ENCODE measurements at places on chromosomes 12 and 14.

GRCh38 chr12:59088673-59089072 lies 168.4 kb upstream of the LRIG3 start:
- no peak for DNase-seq

GRCh38 chr14:61130512-61131260 lies 149.6 kb downstream of the SLC38A6 start:
- DNase-seq = no peak

- DNase-seq = no peak
Measured at GRCh38 chr12:19671695-19672094, 232.4 kb downstream of the AEBP2 start.

DNA sequence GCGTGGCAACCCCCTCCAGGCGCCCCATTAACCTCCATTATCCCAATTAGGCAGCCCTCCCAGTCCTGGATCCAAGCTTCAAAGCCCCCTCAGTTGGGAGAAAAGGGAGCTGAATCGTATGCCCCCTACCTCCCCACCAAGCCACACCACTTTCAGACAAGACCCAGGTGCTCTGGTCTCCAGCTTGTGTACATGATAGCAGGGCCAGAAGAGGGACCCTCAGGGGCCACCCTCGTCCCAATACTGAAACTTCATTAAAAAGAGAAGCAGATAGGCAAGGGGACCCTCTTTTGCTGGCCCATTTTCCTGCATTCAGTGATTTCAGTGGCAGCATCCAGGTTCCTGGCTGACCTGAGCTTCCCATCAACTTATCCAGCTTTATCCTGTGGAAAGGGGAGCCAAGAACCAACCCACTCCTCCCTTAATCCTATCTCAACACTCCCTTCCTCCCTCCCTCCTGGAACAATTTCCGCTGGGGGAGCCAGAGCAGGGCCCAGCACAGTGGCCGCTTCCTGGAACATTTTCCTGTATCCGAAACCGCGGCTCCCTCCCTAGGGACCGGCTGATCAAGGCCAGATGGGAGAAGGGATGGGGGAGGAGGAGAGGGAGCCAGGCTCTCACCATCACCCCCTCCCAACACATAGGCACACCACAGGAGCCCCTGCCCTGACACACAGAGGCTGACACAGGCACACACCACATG lies 9.5 kb upstream of the SP7 start:
- DNase-seq = no peak

- no peak for DNase-seq
Measured at GRCh38 chr14:21192447-21192822, 36.6 kb upstream of the OR5AU1 start.

DNA sequence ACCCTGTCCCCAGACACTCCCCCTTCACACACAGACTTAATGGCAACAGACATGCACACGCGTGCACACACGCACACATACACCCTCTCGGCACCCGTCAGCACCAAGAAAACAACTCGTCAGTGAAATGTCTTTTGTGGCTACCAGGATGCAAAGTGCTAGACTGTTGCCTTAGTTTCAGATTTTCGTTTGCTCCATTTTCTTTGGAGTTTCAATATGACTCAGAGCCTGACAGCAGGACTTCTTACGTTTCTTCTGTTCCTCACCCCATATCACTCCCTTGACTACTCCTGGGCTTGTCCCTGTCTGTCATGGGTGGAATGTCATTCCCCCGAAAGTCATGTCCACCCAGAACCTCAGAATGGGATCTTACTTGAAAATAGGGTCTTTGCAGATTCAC lies 182.9 kb downstream of the GLT1D1 start:
- no peak for DNase-seq

- no peak for DNase-seq
Measured at GRCh38 chr12:42677461-42677860, 87.9 kb upstream of the PRICKLE1 start.

DNA sequence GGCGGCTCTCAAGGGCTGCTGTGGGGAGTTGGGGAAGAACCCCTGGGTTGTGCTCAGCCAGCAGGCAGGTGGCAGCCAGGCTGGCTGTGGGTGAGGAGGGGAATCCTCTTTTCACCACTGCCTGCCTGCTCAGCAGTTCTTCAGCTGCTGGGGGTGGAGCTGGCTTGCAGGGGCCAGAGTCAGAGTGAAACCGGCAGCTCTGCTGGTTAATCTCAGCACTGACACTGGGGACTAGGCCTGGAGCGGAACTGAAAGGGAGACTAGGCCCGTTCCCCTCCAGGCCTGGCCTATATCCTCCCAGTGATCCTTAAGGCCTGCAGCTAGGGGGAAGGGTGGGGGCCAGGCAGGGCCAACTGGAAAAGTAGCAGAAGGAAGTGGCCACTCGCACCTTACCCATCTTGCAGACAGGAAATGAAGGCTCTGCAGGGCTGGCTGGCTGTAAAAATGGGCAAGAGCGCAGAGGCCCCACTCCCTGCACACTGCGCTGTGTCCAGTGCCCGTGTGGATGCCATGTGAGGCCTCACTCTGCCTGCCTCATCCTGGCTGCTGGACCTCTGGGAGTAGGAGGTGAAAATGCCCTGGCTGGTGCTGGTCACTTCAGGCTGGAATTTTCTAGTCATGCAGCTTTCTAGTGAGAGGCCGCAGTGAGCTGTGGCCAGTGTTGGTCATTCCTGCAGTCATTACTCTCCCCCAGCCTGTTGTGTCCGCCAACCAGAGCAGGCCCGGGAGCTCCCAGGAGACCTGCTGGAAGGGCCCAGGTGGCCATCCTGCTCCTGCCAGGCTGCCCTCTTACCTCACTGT lies 39.4 kb downstream of the SH2B3 start:
- no peak for DNase-seq

DNA sequence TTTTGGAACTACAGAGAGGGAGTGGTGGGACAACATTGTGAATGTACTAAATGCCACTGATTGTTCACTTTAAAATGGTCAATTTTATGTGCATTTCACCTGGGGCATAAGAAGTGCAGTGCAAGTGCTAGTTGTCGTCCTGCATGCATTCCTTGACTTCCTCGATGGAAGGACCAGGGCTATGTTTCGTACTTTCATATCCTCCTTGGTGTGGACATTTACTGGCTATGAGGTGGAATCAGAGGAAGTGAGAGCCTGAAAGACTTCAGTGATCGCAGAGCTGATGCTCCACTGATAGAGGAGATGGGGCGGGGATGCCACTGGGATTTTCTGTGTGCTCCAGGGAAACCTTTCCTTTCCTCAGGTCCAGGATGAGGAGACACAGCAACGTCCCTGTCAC lies 54.1 kb upstream of the DDX11 start:
- DNase-seq = no peak

GRCh38 chr12:112841906-112842305 lies 50.4 kb downstream of the RPH3A start:
- no peak for DNase-seq

- no peak for DNase-seq
Measured at GRCh38 chr14:64970776-64971477, 1.2 kb downstream of the RAB15 start.

- DNase-seq = peak; percentile 94
Measured at GRCh38 chr12:55940065-55940732, 9.2 kb downstream of the DGKA start.

GRCh38 chr12:91441993-91442952 lies 259.7 kb upstream of the DCN start:
- no peak for DNase-seq

GRCh38 chr14:100899884-100900771 lies 3.4 kb downstream of the RTL1 start:
- no peak for DNase-seq

DNA sequence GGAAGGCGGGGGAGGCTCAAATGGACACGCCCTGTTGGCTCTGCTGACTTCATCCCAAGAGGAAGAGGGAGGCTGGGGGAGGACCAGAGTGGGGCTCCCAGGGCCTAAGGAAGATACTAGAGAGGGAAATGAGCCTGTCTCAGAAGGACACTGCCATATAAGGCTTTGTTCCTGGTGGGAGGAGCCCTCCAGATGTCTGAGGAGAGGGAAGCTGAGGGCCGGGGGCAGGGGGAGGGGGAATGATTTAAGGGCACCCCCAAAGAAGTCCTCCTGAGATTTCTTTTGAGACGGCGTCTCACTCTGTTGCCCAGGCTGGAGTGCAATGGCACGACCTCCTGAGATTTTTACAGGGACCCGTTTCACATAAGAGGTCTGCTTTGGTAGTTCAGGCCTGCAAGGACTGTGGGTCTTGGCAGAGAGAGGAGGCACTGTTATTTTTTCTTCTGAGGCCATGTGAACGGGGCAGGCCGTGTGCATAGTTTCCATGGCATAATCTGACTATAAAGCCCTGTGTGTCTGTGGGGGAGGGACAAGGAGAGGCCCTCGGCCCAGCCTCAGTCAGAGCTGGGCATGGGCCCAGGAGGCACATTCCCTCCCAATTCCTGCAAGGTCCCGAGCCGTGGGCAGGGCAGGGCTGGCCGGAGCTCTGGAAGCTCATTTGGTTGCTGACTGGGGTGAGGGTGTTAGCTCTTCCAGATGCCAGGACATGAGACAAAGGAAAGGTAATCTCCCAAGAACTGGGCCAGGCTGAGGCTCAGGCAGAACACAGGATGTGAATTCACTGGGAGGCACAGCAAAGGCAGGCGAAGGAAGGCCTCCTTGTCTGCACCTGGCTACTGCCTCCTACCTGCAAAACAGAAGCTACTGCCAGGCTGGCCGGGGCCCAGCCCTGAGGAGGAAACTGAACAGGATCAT lies 22.2 kb upstream of the PLEKHG3 start:
- no peak for DNase-seq

GRCh38 chr12:12705838-12706520 lies 10.0 kb upstream of the GPR19 start:
- DNase-seq = no peak

DNA sequence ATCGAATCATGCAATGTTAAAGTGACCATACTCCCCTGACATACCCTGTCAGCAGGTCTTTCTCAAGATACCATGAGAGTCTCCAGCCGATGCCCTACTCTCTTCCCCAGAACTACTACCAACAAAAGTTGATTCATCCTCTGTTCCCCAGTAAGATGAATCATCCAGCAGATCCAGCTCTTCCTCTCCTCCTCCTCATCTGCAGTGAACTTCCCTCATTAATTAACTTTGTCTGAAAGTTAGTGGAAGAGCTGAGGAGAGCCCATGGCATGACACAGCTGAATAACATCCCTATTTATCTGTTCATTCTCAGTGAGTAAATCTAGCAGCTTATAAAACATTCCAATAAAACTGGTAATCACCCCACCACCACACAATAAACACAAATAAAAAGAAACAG lies 213.4 kb downstream of the EGLN3 start:
- no peak for DNase-seq

DNA sequence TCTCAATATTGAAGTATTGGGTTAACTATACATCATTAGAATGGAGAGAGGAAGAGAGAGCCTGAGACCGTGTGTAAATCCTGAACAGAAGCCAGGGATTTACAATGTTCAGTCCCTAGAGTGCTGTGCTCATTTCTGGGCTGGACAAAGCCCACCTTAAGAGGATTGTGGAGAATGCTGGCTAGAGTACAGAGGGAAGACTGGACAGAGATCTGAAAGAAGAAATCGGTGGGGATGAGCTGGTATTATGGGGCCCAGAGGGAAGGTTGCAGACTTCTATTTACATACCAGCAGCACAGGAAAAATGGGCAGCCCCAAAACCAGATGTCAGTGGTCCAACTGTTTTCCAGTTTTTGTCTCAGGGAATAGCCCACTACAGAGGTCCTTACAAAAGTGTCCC lies 42.3 kb downstream of the RTN1 start:
- DNase-seq = no peak

- peak; percentile 55 for DNase-seq
Measured at GRCh38 chr12:3655328-3655900, 97.5 kb downstream of the CRACR2A start.

DNA sequence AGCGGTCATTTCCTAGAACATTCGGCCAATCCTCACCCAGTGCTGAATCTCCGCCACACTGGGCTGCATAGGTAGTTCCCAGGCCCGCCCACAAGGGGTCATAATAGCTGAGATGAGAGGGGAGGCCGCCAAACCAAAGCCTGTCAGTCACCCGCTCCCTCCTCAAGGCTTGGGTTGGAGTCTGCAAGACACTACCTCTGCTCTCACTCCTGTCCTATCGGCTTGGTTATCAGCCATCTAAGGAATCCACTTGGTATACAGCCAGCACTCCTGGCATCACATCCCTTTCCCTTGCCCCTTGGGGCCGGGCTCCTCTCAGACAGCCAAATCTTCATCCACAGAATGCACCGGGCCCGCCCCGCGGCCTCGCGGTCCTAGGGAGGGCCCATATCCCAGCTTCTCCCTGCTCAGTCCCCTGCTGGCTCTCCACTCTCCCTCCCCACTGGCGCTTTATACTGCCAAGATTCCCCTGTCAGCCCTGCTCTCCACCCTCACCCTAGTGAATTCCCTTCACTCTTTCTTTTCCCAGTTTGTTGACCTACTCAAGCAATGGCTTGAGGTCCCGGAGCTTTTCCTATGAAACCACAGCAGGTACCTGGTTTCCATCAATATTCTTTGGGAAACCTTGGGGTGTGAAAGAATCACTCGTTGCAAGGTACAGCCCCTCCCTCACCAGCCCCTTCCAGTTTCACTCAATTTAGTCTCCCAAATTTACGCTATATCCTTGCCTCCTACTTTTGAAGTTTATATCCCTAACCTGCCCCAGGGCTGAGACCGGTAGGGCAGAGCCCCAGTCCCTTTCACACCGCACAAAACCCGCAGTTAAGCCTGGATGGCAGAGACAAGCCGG lies 1.4 kb downstream of the IFFO1 start:
- no peak for DNase-seq

GRCh38 chr12:91413581-91414546 lies 231.2 kb upstream of the DCN start:
- DNase-seq = no peak

GRCh38 chr14:74035556-74035955 lies 16.4 kb downstream of the BBOF1 start:
- DNase-seq = no peak

- DNase-seq = no peak
Measured at GRCh38 chr12:51359851-51360250, 13.4 kb upstream of the CELA1 start.

DNA sequence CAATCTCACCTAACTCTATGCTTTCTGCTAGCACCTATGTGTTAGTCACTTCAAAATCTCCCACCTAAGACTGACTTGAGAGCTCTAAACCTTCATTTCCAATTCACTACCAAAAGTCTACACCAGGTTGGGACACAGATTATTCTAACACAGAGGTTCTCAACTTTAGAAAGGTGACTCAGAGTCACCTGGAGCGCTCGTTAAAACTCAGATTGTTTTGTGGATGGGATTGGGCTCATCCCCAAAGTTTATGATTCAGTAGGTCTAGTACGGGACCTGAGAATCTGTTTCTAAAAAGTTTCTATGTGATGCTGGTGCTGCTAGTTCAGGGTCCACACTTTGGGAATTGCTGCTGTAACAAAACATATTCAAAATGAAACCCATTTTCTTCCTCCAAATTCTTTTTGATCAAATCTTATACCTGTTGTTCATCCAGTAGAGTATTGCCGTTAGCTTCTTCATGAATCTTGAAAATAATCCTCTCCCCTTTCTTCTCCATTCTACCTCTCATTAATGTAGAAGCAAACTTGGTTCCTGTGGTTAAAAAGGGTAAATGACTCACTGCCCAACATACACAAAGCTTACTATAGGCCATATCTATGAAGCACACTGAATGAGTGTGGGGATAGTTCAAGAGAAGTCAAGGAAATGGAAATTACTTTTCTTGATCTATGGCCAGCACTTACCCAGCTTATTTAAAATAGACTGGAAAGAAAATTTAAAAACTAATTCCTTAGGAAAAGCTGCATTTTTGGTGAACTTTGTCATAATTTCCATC lies 206.7 kb downstream of the KIF21A start:
- DNase-seq = no peak

- no peak for DNase-seq
Measured at GRCh38 chr12:27913999-27914614, 58.4 kb downstream of the PTHLH start.

All from iPS DF 6.9 (cell line).